Hair follicular keratinocyte (primary cell): ENCODE measurements at places on chromosomes 2 and 18. TPM values are rescaled to one million over a fixed set of nuclear protein-coding genes. Genes with fewer than 3 reads are reported as not detected.

The FARSB gene
- 26.7 and 43.1 TPM in 2 replicates for total RNA-seq

The GLI2 gene
- 0.39 TPM in 1 of 2 replicates, not detected in the other for total RNA-seq

The DYNC2LI1 gene
- total RNA-seq = 13.7 and 16.4 TPM in 2 replicates

The UPP2 gene
- total RNA-seq = not detected in 2 replicates

The DCDC2C gene
- total RNA-seq = not detected in 2 replicates

The TCF23 gene
- 0.04 TPM in 1 of 2 replicates, not detected in the other for total RNA-seq

The NAT8 gene
- total RNA-seq = not detected in 2 replicates

The C1D gene
- total RNA-seq = 32.3 and 45.6 TPM in 2 replicates

The WDFY1 gene
- 26.6 and 41.1 TPM in 2 replicates for total RNA-seq

The RBMS1 gene
- 31.2 and 33.3 TPM in 2 replicates for total RNA-seq

The ABCG8 gene
- not detected in 2 replicates for total RNA-seq

The DYNAP gene
- total RNA-seq = not detected in 2 replicates

The MFSD6 gene
- 22.4 and 23.8 TPM in 2 replicates for total RNA-seq

The LYPD6B gene
- 1.9 and 4.9 TPM in 2 replicates for total RNA-seq

The ACOXL gene
- not detected in 2 replicates for total RNA-seq

The FAHD2A gene
- total RNA-seq = 36.3 and 46.0 TPM in 2 replicates

The APLF gene
- total RNA-seq = 2.2 and 2.3 TPM in 2 replicates

The SERPINB13 gene
- 2.6 and 8.0 TPM in 2 replicates for total RNA-seq

The MC5R gene
- not detected in 2 replicates for total RNA-seq

The EVA1A gene
- total RNA-seq = 33.5 and 56.0 TPM in 2 replicates

The ACTR3 gene
- 174 and 186 TPM in 2 replicates for total RNA-seq

The HOXD4 gene
- total RNA-seq = not detected in 2 replicates

The GALNT5 gene
- total RNA-seq = 3.1 and 5.1 TPM in 2 replicates

The METAP1D gene
- 2.0 and 2.1 TPM in 2 replicates for total RNA-seq

The LAMA1 gene
- total RNA-seq = 20.2 and 36.9 TPM in 2 replicates

The SERPINB8 gene
- total RNA-seq = 25.1 and 29.0 TPM in 2 replicates

The TMX3 gene
- total RNA-seq = 22.7 and 33.3 TPM in 2 replicates

The OR6B2 gene
- not detected in 2 replicates for total RNA-seq

The SLC9A4 gene
- not detected in 2 replicates for total RNA-seq

The STEAP3 gene
- 34.9 and 35.5 TPM in 2 replicates for total RNA-seq

The TFCP2L1 gene
- total RNA-seq = 11.2 and 16.7 TPM in 2 replicates

The TCF7L1 gene
- 1.4 and 2.0 TPM in 2 replicates for total RNA-seq

The CYP26B1 gene
- 2.9 and 3.6 TPM in 2 replicates for total RNA-seq

The COL5A2 gene
- total RNA-seq = 43.5 and 52.9 TPM in 2 replicates

The TPO gene
- 0.23 TPM in 1 of 2 replicates, not detected in the other for total RNA-seq

The NDUFS1 gene
- 86.3 and 125 TPM in 2 replicates for total RNA-seq

The EML6 gene
- 0.04 TPM in 1 of 2 replicates, not detected in the other for total RNA-seq

The MAL gene
- 0.23 TPM in 1 of 2 replicates, not detected in the other for total RNA-seq

The CCDC74B gene
- total RNA-seq = 2.9 and 3.7 TPM in 2 replicates

The TXNDC2 gene
- 0.34 TPM in 1 of 2 replicates, not detected in the other for total RNA-seq

The APCDD1 gene
- total RNA-seq = 1.6 and 4.6 TPM in 2 replicates

The RNF152 gene
- total RNA-seq = 25.5 and 27.3 TPM in 2 replicates

The CPSF3 gene
- total RNA-seq = 30.9 and 54.7 TPM in 2 replicates

The ITSN2 gene
- total RNA-seq = 15.2 and 23.5 TPM in 2 replicates

The TSPYL6 gene
- not detected in 2 replicates for total RNA-seq

The STARD6 gene
- total RNA-seq = not detected in 2 replicates

The SERPINB5 gene
- 426 and 507 TPM in 2 replicates for total RNA-seq

The TEKT4 gene
- not detected in 2 replicates for total RNA-seq
